Psoas muscle (tissue), 8 donors: ENCODE measurements at places on chromosomes 4 and X. TPM values are rescaled to one million over a fixed set of nuclear protein-coding genes. Genes with fewer than 3 reads are reported as not detected.

The RADX gene
- 1.3 TPM for total RNA-seq

DNA sequence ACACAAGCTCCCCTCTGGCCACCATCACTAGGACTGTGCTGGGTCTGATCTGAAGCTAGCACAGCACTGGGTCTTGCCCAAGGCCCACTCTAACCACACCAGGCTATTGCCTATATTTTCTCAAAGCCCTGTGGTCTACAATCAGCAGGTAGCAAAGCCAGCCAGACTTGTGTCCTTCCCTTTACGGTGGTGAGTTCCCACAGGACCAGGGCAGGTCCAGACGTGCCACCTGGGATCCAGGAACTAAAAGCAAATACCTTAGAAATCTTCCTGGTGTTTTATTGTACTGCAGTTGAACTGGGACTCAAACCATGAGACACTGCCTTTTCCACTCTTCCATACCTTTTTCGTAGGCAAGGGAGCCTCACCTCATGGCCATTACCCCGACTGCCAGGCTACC is 9.0 kb upstream of the MAGEC2 start:
- no peak for DNase-seq
- H3K36me3 ChIP-seq: no peaks in the 10 kb centered on the region
- no peak overlapping the region for H3K4me3 ChIP-seq
- no peaks in the 10 kb centered on the region for H3K4me1 ChIP-seq
- no peak overlapping the region for H3K27ac ChIP-seq
- no peaks in the 10 kb centered on the region for H3K27me3 ChIP-seq

GRCh38 chrX:28120072-28120471 is 138.8 kb upstream of the DCAF8L1 start:
- no peak overlapping the region for H3K4me3 ChIP-seq
- H3K4me1 ChIP-seq: no peaks in the 10 kb centered on the region
- H3K36me3 ChIP-seq: no peaks in the 10 kb centered on the region
- no peaks in the 10 kb centered on the region for H3K27me3 ChIP-seq
- no peak for DNase-seq

GRCh38 chr4:143207555-143207954 is 22.8 kb downstream of the USP38 start:
- no peak overlapping the region for H3K4me3 ChIP-seq
- H3K27me3 ChIP-seq: no peaks in the 10 kb centered on the region
- peak overlapping the region; percentile 27 for H3K27ac ChIP-seq
- H3K4me1 ChIP-seq: peaks cover 35% of the 10 kb centered on the region
- DNase-seq: no peak
- H3K36me3 ChIP-seq: peaks cover 71% of the 10 kb centered on the region

GRCh38 chr4:146342600-146343192 is 128.4 kb downstream of the REELD1 start:
- no peaks in the 10 kb centered on the region for H3K4me1 ChIP-seq
- H3K27ac ChIP-seq: no peak overlapping the region
- no peaks in the 10 kb centered on the region for H3K27me3 ChIP-seq
- no peak overlapping the region for H3K4me3 ChIP-seq
- no peaks in the 10 kb centered on the region for H3K36me3 ChIP-seq

GRCh38 chr4:145791988-145792387 is 112.0 kb downstream of the C4orf51 start:
- peak overlapping the region; percentile 80 for H3K27ac ChIP-seq
- peaks cover 25% of the 10 kb centered on the region for H3K4me1 ChIP-seq
- no peak for DNase-seq
- no peaks in the 10 kb centered on the region for H3K36me3 ChIP-seq
- H3K27me3 ChIP-seq: no peaks in the 10 kb centered on the region
- H3K4me3 ChIP-seq: no peak overlapping the region
